Stimulated activated CD8-positive, alpha-beta memory T cell treated with anti-CD3 and anti-CD28 coated beads, Interleukin-4, amount 100 ng/mL, for 4 hours (primary cell): ENCODE measurements at places on chromosomes 13 and 19.

GRCh38 chr19:45444318-45445041 is 20.8 kb upstream of the ERCC1 start:
- peak; percentile 65 for DNase-seq

DNA sequence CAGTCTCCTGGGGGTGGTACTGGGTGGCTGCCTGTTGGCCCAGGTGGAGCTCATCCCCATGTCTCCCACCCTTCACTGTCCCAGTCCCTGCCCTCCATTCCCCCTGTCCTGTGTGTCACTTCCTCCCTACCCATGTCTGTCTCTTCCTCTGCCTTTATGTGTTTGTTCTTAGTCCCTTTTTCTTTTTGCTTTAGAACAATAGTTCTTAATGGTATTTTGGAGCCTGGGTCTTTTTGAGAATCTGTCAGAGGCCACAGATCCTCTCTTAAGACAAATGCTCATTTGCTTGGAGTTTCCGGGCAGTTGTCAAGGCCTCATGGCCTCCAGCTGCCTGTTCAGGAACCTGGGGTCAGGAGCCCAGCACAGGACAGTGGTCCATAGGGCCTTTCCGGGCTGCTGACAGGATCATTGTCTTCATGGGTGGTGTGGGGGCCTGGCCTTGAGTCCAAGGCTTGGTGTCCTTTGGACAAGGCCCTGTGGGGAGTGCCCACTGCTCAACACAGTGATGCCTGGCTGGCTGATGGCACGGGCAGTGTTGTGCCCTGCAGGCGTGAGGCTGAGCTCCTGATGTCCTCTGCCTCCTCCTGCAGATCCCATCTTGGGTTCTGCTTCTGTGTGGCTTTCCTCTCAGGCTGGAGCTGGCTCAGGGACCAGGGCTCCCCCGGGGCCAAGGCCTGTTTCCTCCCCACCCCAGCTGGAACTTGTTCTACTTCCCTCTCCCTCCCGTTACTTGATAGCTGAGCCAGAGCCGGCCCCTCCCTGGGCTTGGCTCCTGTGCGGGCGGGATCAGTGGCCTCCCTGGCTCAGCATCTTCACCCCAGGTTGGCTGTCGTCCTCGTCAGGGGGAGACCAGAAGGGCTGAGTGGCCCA is 3.5 kb downstream of the EGLN2 start:
- no peak for DNase-seq

GRCh38 chr13:101996954-101997353 is 404.9 kb downstream of the FGF14 start:
- DNase-seq: no peak

- no peak for DNase-seq
Measured at GRCh38 chr13:23513455-23513854, 56.8 kb upstream of the TNFRSF19 start.

DNA sequence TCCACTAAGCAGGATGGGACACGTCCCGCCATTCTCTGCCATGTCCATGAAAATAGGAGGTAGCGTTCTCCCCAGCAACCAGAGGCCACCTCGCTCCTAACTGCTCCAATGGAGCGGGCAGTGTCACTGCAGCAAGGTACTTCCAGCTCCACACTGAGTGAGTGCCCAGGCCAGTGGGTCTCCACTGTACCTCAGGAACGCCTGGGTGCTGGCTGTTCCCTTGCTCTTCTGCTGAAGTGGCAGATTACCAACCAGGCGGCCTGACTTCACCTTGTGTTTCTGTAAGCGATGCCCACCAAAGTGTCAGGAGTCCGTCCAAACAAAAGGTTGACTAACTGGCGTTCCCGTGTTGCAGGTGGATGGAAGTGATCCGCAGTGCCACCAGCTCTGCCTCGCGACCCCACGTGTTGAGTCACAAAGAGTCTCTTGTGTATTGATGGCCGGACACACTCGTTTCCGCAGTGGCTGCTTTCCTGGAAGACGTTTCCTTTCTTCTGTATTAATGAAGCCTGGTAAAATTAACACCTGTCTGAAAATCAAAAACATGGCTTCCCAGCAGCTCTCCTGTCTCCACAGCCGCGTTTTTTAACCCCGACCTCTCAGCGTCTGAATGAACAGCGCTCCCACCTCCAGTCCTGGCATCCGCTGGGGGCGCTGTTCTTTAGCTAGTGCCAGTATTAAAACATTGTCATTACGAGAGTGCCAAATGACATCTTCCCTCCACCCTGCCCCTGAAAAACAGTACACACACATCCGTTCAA is 128.8 kb downstream of the STK24 start:
- DNase-seq: no peak

- DNase-seq: no peak
Measured at GRCh38 chr13:43304945-43305344, 281.6 kb downstream of the DNAJC15 start.

DNA sequence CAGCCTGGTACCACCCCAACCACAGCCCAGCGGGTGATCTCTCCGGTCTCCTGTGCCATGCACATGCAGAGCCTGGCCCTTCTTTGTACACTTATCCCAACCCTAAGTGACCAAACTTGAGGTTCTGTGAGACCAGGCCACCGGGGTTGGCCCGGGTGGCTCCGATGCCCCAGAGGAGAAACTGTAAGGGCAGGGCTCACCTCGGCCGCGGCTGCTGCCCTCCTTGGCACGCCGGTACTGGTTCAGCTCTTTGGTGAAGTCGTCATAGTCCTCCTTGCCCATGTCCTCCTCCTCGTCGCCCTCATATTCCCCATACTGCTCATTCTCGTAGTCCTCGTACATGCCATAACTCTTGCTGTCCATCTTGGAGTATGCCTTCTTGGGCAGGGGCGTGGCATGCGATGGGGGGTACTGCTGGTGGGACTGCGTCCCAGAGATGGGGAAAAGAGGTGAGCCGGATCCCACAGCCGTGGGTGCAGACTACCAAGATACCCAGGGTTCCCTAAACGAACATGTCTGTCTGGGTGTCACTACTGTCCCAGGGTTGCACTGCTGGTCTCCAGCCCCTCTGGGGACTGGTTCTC is 23.7 kb downstream of the ZC3H4 start:
- DNase-seq: no peak

DNA sequence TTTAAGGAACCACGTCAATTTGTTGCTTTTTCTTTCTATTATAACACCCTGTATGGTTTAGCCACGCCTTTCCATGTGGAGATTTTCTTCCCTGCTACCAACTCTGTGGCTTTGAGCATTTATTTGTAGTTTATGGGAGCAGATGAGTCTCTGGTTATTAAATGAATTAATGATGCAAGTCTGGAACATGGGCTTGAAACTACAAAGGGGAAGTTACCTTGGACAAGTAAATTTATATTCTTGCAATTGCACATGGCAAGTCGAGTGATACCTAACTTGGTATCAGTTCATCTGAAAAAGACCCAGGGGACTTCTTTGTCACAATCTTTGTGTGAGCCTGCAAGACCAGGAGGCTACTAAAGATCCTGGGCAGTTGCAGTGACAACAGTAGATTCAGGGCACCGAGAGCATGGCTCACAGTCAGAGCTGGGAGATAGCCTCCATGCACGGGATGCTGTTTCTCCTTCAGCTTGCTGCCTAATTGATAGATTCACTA is 24.4 kb downstream of the B3GLCT start:
- no peak for DNase-seq

DNA sequence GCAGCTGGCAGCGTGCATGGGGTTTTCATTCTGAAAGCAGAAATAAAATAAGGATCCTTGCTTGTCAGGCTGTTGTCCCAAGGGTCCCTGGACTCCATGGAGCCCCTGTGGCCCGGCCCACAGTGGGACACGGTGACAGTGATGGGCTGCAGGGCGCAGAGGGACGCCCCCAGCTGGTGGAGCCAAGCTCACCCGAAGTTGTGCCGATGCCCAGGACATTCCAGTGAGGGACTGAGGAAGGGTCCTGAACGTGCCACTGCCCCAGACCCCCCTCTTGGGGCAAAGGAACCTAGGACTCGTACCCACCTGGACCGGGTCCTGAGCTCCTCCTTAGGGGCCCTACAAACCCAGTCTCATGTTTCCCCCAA is 35.0 kb downstream of the MYO9B start:
- no peak for DNase-seq

- no peak for DNase-seq
Measured at GRCh38 chr19:54535601-54536000, 33.0 kb downstream of the LAIR2 start.

- no peak for DNase-seq
Measured at GRCh38 chr13:25062479-25062878, 33.5 kb upstream of the PABPC3 start.

GRCh38 chr13:114151565-114152284 is 19.3 kb upstream of the RASA3 start:
- DNase-seq: no peak

GRCh38 chr13:105625691-105626090 is 909.8 kb downstream of the EFNB2 start:
- DNase-seq: no peak

GRCh38 chr19:38073841-38074685 is 150.0 kb downstream of the DPF1 start:
- no peak for DNase-seq

DNA sequence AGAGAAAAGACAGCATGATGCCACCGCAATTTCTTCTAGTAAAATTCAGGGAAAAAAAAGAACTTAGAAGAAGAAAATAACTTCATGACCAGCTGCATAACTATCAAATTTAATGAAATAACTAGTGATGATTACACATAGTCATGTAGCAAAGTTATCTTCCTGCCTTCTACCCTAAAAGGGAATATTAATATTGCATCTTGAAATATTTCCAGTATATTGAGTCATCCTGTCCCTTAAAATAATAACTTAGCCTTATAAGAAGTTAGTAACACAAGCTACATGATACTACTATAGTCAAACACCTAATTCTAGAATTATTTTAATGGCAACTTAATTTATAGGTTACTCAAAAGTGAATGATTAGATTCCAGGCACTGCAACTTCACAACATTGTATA is 289.2 kb downstream of the KLF12 start:
- no peak for DNase-seq

DNA sequence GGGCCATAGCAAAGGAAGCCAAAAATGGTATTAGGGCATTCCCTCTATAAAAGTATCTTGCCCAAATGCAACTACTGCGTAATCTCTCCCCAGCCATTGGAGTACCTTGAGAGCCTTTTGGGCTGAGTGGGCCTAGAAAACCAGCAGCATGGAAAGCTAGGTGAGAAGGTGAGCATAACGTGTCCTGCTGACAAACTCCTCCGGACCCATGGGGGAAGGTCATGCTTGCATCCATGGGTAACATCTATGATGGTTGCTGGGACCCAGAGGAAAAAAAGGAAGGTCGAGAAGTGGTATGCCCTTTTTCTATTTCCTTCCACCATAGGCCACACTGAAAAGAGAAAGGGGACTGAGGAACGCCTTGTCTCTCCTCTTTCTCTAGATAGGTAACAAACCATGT is 57.4 kb downstream of the ZNF728 start:
- no peak for DNase-seq

DNA sequence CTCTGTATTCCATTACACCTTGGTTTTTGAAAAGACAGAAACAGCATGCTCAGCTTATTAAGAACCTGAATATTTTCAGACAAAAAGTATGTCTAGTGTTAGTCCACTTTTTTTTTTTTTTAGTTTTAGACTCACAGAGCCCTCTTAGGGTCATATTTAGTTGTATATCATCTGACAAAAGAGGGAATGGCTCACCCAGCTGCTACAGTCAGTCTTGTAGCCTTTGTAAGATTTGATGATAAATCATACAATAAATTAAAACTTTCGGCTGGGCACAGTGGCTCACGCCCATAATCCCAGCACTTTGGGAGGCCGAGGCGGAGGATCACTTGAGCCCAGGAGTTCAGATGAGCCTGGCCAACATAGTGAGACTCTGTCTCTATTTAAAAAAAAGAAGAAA is 43.7 kb upstream of the LDLR start:
- DNase-seq: no peak
